Right renal pelvis (tissue), 4 donors: ENCODE measurements at places on chromosomes 4 and X.

DNA sequence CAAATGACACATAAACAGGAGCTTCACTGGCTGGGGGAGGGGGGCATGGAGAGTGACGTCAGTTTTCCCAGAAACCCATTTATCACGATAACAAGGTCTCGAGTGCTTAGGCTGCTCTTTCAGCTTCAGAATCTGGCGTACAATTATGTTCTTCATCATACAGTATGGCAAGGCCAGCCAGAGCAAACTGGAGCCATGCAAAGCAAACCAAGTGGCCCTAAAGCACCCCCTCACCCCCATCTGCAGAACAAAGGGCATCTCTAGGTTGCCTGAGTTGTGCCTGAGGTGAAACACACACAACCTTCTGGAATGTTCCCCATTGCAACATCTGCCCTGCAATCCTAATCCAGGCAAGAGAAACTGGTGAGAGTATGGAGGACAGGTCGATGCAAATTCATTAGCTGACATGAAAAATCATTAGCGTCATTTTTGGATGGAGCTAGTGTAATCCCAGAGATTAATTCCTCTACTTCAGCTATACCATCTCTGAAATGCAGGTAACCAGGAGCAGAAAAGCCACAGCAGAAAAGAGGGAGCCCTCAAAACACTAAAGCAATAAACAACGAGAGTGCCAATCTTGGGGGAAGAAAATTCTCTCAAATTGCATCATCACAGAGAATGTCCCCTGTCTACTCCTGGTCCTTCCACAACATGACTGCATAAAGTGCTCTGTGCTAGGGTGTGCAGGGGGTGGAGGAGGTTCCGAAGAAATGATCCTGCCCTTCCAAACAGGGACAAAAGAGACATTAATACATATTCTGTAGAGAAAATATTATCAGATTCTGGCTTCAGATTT is 1.8 kb downstream of the SEPTIN6 start:
- no peak for DNase-seq

- DNase-seq: no peak
Observed at GRCh38 chrX:20973038-20973437, 401.2 kb upstream of the CNKSR2 start.

GRCh38 chrX:24796204-24796603 is 102.5 kb downstream of the POLA1 start:
- DNase-seq: no peak

DNA sequence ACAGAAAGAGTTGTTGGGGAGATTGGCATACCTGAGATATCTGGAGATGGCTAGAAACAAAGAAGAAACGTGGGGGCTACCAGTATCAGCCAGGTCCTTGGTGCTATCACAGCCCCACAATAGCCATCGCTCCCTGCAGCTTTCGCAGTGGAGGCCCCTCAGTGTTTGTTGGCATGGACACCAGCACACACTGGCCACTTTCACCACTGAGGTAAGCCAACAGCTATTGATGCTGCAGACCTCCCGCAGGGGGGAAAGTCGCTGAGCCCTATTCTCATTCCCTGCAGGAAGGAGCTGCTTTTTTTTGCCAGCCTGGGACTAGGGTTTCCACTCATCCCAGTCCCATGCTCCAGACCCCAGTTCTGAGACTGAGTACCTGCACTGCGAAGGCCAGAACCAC is 879.2 kb upstream of the IGFBP7 start:
- DNase-seq: no peak

GRCh38 chr4:73387552-73387951 is 16.5 kb upstream of the ALB start:
- DNase-seq: no peak

- DNase-seq: no peak
Observed at GRCh38 chr4:41065434-41066006, 148.8 kb downstream of the APBB2 start.

- no peak for DNase-seq
Observed at GRCh38 chr4:100728861-100729260, 211.0 kb upstream of the EMCN start.

GRCh38 chrX:40224658-40225057 is 126.9 kb upstream of the BCOR start:
- DNase-seq: no peak
